Activated T-helper 1 cell treated with anti-CD3 and anti-CD28 coated beads, Interleukin-12 subunit alpha, Interleukin-12 subunit beta, Interleukin-2, Interleukin-4 antibody, amounts not matched to agents 30 ng/mL and 10 ng/mL and 1 ng/mL, durations not matched to agents 14 hours and 24 hours and 36 hours (primary cell): ENCODE measurements at places on chromosomes 11 and 22.

DNA sequence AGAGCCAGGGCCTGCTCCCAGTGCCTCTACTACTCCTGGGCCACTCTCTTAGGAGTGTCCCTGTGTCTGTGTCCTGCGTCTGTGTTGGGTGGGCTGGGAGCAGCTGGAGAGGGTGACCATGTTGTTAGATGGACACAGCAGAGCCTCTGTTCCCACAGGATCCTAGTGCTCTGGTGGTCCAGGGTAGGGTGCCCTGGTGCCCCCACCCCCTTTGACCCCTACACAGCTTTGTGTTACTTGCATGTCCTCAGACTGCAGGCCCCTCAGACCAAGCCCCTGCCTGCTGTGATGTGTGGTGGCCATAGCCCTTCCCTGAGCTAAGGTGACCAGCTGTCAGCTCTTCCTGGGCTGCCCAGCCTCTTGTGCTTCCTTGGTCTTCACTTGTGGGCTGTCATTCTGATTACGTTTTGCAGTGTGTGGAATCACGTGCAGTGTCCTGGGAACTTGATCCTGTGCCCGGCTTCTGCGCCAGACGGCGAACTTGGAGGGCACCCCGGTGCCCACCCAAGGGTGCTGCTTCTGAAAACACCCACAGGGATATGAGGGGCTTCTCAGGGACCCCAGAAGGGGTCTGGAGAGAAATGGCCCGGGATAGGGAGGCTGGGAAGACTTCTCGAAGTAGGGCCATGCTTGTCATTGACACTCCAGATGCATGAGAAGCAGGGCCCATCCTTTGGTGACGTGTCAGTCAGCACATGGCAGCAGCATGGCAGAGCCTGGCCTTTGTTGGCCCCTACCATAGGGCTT is 1.5 kb downstream of the TANGO2 start:
- peaks cover 22% of the 10 kb centered on the region for H3K4me1 ChIP-seq
- no peak for DNase-seq
- no peaks in the 10 kb centered on the region for H3K36me3 ChIP-seq
- H3K27ac ChIP-seq: peak overlapping the region; percentile 85
- peak overlapping the region; percentile 93 for H3K4me3 ChIP-seq
- peaks cover 16% of the 10 kb centered on the region for H3K27me3 ChIP-seq

DNA sequence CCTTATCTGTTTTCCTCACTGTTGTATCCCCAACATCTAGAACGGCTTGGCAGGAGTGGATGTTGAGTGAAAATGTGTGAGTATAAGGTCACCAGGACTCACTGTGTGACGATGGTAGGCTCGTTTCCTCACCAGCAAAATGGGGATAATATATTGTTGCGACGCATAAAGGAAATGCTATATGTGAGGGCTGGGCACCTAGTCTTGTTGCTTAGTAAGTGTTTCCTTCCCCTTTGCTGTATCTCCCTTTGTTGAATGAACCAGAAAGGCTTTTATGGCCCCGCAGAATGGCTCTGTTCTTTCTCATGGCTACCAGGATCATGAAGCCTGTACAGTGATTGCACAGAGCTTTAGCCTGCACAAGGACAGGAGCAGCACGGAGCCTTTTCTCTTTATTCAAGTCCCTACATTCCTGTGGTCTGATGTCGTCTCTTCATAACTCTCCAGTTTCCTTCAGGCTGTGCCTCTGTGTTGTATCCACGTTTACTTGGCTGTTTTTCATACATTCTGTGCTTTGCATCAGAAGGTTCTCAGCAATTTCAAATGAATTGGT is 5.4 kb downstream of the TNRC6B start:
- H3K27ac ChIP-seq: peak overlapping the region; percentile 56
- DNase-seq: no peak
- no peaks in the 10 kb centered on the region for H3K27me3 ChIP-seq
- peaks cover 8% of the 10 kb centered on the region for H3K36me3 ChIP-seq
- peaks cover 48% of the 10 kb centered on the region for H3K4me1 ChIP-seq
- peak overlapping the region; percentile 19 for H3K4me3 ChIP-seq

DNA sequence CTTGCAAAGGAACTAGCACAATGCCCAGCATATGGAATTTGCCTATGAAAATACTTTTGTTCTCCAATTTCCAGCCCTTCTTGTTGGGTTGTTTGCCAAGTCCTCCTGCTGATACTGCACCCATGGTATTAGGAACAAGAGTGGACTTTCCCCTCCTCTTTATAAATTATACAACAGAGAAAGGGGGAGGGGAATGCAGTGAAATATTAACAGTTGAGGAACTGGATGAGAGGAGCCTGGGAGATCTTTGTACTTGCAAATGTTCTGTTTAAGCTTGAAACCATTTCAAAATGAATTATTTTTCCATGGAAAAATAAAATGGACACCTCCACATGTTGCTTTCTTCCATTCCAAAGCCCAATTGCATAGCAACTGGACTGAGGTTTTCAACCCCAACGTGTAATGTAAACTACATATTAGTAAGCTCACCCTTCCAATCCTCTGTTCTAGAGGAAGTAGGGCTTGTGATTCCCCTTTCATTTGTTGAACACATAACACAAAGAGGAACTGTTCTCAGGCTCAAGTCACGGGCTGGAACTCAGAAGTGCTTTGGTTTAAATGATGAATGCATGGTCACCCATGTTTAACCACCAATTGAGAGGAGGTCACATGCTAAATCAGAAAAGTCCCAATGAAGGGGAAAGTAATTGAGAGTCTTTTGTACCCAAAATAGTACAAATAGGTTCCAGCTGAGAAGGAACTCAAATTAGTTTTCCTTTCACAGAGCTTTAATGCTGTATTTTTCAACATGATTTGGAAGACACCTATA is 66.2 kb upstream of the ZC3H12C start:
- no peak overlapping the region for H3K27ac ChIP-seq
- no peak for DNase-seq
- H3K4me3 ChIP-seq: no peak overlapping the region
- peaks cover 5% of the 10 kb centered on the region for H3K4me1 ChIP-seq
- no peaks in the 10 kb centered on the region for H3K36me3 ChIP-seq

- H3K27ac ChIP-seq: no peak overlapping the region
- peaks cover 8% of the 10 kb centered on the region for H3K27me3 ChIP-seq
- DNase-seq: no peak
- H3K4me3 ChIP-seq: no peak overlapping the region
Observed at GRCh38 chr11:120543521-120544215, 32.1 kb downstream of the GRIK4 start.

DNA sequence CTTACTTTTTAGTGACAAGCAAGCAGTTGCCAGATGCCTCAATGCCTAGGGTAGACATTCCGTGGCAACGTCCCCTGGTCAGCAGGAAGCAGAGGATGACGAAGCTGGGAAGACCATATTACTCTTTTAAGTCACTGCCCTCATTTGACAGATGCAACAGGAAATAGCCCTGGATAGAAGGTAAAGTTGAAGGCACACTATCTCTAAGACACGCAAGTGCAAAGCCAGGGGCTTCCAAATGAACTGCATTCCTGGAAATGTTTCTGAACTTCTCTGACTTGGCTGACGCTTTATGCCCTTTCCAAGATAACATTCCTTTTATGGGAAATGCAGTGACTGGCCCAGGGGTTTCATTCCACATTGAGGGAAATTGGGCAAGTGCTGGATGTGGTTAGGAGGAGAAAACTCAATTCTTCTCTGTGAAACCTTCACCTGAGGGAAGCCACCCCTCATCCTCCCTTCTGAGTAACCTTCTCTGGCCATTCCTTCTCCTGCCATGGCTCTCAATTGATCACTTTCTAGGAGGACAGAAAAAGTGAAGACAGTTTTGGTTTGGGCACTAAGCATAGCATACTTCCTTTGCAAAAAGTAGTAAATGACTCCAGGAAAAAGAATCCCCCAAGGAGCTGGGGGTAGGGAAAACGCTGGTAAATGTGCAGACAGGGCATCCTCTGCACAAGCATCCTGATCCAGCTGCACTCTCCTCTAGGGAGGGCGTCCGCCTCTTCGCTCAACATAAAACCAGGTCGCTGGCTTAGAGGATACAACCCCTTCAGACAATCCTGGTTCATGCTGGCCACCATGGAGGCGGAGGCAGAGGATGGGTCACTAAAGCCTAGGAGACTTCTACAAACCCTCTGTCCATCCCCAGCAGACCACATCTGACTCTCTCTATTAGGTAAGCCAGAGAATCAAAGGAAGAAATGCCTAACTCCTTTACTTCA is 14.5 kb downstream of the PCSK7 start:
- no peak for DNase-seq
- peaks cover 16% of the 10 kb centered on the region for H3K4me1 ChIP-seq
- H3K27ac ChIP-seq: peak overlapping the region; percentile 53
- H3K27me3 ChIP-seq: no peaks in the 10 kb centered on the region
- H3K36me3 ChIP-seq: peaks cover 55% of the 10 kb centered on the region
- H3K4me3 ChIP-seq: no peak overlapping the region

DNA sequence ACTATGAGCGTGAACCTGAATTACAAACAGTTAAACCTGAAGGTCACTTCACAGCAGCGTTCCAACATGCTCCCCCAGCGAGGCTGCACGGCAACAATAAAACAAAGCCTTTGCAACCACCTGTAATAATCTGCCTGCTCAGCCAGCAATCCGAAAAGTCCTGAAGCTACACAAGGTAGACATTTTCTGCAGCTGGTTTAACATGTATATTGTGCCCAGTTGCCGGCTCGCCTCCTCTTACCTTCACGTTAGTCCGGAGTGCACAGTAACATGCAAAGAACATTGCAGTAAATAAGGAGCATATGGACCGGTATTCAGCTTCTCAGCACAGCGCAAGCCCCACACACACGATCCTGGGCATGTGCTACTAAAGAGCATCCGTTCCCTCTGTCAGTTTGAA is 704.3 kb downstream of the DLG2 start:
- H3K36me3 ChIP-seq: no peaks in the 10 kb centered on the region
- H3K4me1 ChIP-seq: no peaks in the 10 kb centered on the region

GRCh38 chr22:49964136-49965090 is 3.8 kb downstream of the PIM3 start:
- H3K4me3 ChIP-seq: peak overlapping the region; percentile 88
- H3K27ac ChIP-seq: peak overlapping the region; percentile 84
- H3K27me3 ChIP-seq: no peaks in the 10 kb centered on the region
- DNase-seq: no peak
- H3K4me1 ChIP-seq: peaks cover 24% of the 10 kb centered on the region
- H3K36me3 ChIP-seq: peaks cover 29% of the 10 kb centered on the region

DNA sequence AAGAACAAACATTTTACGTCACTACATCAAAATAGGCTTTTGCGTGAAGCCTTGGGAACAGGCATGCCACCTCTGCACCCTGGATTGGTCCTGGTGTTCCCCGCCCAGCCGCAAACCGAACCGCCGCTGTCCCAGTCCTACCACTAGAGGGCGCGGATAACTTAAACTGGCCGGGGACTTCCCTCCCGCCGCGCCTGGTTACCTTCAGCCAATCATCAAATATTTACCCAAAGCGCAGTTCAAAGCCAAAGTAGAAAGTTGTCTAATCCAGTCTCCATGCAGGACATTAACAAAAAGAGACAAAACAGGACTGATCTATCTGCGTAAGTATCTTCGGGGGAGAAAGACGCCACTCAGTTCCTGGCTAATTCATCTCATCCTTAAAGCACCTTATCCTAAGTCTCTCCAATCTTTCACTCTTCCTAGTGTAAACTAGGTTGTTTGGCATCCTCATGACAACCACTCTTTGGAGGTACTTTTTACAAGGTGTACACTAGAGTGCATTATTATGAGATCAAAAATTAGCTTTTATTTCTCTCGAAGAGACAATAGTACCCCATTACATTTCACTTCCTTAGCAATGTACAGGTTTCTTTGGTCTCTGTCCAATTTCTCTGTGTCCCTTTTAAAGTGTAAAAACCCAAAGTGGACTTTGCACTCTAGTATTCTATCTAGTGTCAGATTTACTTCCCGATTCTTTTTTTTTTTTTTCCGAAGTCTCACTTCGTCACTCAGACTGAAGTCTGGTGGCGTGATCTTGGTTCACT is 3.9 kb upstream of the CRY2 start:
- peak overlapping the region; percentile 46 for H3K27ac ChIP-seq
- peaks cover 25% of the 10 kb centered on the region for H3K4me1 ChIP-seq
- peaks cover 12% of the 10 kb centered on the region for H3K27me3 ChIP-seq
- DNase-seq: peak; percentile 85

DNA sequence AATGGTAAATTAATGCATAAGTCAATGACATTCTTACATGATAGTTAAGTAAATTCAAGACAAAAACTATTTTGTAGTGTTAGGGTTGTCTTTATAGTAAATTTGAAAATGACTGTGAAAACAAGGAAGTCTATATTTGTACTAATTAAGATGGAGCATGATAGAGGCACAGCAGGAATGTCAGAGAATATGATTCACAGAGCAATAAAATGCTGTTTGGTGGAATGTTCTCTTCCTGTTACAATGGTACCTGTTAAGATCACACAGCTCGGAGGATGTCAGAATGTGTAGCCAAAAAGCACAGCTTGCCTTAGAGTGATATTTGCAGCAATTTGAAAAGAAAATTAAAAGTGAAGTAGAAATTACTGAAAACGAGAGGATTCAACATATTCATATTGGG is 2339.7 kb upstream of the RAG2 start:
- no peak overlapping the region for H3K4me3 ChIP-seq
- H3K4me1 ChIP-seq: no peaks in the 10 kb centered on the region
- no peaks in the 10 kb centered on the region for H3K36me3 ChIP-seq
- H3K27me3 ChIP-seq: no peaks in the 10 kb centered on the region
- DNase-seq: no peak

DNA sequence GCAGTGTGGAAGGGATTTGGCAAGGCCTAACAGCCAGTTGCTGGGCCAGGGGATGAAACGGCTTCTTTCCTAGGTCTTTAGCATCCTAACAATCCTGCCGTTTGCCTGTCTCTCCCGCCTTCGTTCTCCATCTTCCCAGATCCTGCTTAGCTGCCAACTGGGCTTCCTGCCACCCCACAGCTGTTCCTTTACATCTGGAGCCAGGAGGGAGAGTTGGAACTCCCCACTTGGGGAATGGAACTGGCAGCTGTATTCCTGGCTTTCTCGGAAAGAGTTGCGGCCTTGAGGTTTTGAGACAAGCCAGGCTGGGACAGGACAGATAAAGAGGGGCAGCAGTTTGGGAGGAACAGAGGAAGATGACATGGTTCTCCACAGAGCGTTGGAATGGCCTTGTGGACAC is 59.6 kb downstream of the ST3GAL4 start:
- peaks cover 4% of the 10 kb centered on the region for H3K27me3 ChIP-seq
- no peak overlapping the region for H3K27ac ChIP-seq
- DNase-seq: no peak

GRCh38 chr22:22814666-22815396 is 72.8 kb upstream of the IGLL5 start:
- no peak overlapping the region for H3K27ac ChIP-seq
- no peak overlapping the region for H3K4me3 ChIP-seq
- peaks cover 1% of the 10 kb centered on the region for H3K27me3 ChIP-seq
- DNase-seq: no peak
- no peaks in the 10 kb centered on the region for H3K36me3 ChIP-seq

GRCh38 chr22:28429711-28430110 is 249.9 kb downstream of the TTC28 start:
- no peak overlapping the region for H3K4me3 ChIP-seq
- H3K27ac ChIP-seq: no peak overlapping the region
- no peaks in the 10 kb centered on the region for H3K4me1 ChIP-seq
- peaks cover 2% of the 10 kb centered on the region for H3K27me3 ChIP-seq
- H3K36me3 ChIP-seq: no peaks in the 10 kb centered on the region
- no peak for DNase-seq

GRCh38 chr11:77411137-77411707 is 62.7 kb downstream of the PAK1 start:
- peaks cover 46% of the 10 kb centered on the region for H3K4me1 ChIP-seq
- H3K36me3 ChIP-seq: no peaks in the 10 kb centered on the region
- H3K4me3 ChIP-seq: peak overlapping the region; percentile 88
- no peaks in the 10 kb centered on the region for H3K27me3 ChIP-seq
- H3K27ac ChIP-seq: peak overlapping the region; percentile 77
